Iris pigment epithelial cell (primary cell): ENCODE measurements at places on chromosomes 4 and X.

DNA sequence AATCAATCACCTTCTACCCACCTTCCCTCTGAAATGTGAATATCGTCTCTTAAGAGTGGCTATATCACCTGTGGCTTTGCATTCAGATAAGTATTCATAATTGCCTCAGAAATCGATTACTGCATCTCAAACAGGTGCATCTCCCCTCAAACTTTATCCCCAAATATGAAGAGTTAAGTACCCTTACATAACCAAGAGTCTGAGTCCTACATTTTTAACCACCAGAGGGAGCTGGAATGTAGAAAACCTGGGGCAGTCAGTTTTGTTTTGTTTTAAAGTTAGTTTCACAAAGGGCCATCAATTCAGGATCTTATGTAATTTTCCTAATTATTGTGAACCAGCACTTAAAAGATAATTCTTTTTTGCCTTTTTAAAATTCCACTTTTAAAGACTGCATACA is 5.7 kb downstream of the TCEANC start:
- peak; percentile 64 for DNase-seq

DNA sequence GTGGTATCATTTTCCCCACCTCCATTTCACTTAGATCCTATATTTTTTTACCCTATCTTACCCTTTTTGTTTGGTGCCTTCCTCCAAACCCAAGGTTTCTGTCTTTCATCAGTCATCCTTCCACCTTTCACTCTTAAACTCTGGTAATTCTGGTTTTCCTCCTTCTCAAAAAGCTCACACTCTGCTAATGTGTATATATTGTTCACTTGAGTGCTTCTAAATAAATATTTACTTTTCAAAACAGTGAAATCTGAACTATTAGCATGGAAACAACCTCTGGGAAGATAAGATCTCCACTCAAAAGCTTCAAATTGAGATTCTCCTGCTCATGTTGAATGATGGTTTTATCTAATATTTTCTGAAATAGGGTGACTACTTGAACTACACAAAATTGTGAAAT is 21.5 kb downstream of the XIAP start:
- DNase-seq = no peak

GRCh38 chr4:121873604-121874003 is 3.3 kb upstream of the BBS7 start:
- peak; percentile 5 for DNase-seq

DNA sequence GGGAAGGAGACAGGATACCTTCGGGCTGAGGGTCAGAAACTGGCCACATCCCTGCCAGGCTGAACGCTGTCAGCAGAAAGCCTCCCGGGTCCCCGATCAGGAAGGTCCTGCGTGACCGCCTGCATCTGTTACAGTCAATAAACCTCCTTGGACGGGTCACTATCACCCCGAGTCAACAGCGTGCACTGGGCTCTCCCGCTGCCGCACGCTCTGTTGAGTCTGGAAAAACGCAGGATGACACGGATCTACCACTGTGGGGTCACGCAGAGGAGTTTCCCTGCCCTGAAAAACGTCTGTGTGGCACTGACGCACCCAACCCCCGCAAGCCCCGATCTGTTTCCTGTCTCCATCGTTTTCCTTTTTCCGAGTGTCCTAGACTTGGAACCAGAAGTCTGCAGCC is 12.1 kb downstream of the PPP2R3B start:
- DNase-seq = peak; percentile 15

DNA sequence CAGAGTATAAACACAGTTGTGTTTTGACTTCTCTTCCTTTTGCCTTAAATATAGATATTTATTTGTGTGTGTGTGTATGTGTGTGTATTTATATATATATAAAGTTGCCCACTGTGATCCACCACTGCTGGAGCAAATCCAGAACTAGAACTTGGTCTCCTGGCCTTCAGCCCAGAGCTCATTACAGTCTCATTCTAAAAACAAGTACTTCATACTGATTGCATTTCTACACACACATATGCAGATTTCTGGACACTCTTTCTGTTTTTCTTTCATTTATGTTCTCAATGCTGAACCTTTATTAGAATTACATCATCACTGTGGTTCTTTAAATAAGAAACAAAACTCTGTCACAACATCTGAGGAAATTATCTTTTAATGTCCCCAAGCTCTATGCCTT is 381 bp downstream of the TXK start:
- peak; percentile 20 for DNase-seq

- DNase-seq = no peak
Observed at GRCh38 chr4:175805846-175806245, 6.2 kb downstream of the GPM6A start.

GRCh38 chrX:100478714-100479306 is 68.7 kb upstream of the PCDH19 start:
- no peak for DNase-seq

DNA sequence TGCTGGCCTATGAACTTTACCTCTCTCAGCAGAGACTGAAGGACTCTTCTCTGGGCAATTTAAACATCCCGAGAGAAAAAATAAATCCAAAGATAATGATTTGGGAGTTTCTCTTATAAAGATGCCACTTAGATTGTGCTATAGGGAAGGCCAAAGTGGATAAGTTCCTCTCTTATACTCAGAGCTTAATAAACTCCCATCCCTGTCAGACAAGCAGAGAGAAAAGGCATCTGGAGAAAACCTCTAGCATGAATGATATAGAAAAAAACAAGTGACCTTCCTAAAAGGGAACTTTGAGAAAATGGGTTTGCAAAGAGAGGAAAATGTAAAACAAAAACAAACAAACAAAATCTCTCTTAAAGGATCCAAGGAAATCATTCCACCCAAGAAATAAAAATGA is 199.4 kb downstream of the PALLD start:
- no peak for DNase-seq

GRCh38 chr4:29619168-29619567 is 1101.0 kb upstream of the PCDH7 start:
- DNase-seq = no peak

DNA sequence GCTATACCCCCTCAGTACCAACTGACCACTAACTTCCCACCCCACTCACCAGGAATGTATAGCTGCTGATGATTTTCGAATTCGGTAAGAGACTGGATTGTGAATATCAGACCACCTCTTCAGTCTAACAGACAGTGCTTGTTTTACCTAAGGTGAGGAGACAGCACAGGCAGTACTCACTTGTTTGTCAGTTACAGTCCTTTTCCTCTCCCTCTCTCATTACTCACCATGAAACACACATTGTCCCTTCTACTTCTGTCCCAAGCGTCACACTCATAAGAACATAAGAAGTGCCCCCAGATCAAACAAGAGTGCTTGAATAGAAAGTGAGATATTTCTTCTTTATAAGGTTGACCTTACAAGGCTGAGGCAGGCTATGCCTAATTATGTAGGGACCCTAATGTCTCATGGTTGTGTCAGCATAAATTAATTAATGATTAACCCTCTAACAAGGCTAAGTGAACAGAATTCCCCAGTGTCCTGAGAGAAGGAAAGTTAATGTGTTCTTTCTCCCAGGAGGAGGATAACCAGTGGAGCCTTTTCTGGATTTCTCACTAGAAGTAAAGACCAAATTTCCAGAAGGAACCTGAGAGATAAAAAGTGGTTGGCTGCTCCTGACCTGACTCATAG is 32.2 kb downstream of the ZCCHC12 start:
- no peak for DNase-seq

GRCh38 chrX:109577055-109577454 is 40.4 kb downstream of the NXT2 start:
- DNase-seq = no peak

GRCh38 chrX:80486299-80486698 is 66.1 kb downstream of the TENT5D start:
- no peak for DNase-seq

- DNase-seq = no peak
Observed at GRCh38 chr4:8898419-8898818, 26.8 kb upstream of the HMX1 start.

- DNase-seq = no peak
Observed at GRCh38 chr4:78205591-78205990, 148.5 kb downstream of the FRAS1 start.

DNA sequence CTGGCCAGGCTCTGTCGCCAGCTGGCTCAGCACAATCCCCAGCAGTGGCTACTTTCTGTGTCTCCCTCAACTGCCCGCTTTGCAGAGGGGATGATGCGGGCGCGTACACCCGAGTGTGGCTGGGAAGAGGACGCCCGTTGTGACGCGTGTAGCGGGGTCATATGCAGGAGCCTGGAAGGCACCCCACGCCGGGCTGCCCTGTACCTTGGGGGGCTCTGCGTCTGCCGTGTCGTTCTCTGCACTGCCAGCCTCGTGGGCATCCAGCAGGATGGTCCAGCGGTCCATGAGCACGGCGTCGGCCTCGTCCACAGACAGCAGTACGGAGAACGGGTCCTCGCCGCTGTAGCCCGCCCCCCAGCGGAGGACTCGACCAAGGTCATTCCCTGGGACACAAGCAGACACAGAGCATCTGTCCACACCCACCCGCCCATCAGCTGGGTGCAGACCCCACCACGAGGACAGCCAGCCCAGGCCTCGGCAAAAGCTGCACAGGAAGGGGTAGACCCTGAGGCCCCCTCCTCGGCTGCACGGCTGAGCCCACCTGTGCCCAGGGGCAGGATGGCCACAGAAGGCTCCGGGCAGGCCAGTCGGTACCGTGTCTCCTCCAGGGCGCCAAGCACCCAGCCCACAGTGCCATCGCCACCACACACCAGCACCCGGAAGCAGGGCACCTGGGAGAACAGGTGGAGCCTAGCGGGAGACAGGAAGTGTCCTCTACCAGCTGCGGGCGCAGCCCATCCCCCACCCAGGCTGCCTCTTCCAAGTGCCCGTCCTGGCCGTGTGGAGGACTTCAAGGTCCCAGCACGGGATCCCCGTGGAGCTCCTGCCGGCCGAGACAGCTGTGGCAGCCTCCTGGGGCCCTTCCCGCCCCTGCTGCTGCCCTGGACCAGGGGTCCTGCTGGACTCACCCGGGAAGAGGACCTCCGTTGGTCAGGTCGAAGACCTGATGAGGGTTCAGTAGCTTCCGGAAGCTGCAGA is 10.8 kb downstream of the DGKQ start:
- DNase-seq = no peak

GRCh38 chr4:164731827-164732474 is 22.0 kb upstream of the SMIM31 start:
- DNase-seq = peak; percentile 40

DNA sequence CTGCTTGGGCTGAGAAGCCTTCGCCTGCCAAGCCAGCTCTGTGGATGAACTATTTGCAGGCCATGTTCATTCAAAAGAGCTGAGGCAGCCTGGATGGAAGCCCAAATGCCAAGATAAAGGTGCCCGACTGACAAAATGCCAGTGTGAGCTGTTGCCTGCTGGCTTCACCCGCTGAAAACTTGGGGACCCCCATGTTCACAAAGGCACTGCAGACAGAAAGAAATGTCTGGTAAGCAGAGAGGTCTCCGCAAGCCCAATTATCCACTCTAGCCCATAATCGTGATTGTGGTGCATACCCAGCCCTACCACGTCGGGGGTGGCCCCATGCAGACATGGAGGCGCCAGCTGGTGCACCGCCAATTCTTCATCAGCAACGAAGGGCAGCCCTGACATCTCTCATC is 13.0 kb upstream of the SMIM20 start:
- no peak for DNase-seq

GRCh38 chr4:140116442-140117104 is 37.4 kb downstream of the MAML3 start:
- DNase-seq = peak; percentile 47

GRCh38 chr4:499567-499966 is 557 bp downstream of the PIGG start:
- DNase-seq = no peak

DNA sequence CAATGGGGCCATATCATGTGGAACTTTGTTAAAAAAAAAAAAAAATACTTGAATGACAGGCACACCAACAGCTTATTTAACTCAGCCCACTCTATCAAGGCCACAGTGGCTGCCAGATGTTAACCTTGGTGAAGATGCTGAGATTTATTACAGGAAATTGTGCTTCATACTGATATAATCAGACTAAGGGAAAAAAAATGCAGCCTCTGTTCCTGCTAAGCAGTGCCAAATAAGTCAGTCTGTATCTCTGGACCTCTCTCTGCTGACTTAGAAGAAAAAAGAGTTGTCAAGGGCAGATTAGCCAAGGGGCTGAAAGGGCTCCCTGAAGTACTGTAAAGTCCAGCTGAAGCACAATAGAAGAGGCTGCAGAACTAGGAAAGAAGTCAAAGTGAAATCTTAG is 677.7 kb upstream of the HTR2C start:
- no peak for DNase-seq

DNA sequence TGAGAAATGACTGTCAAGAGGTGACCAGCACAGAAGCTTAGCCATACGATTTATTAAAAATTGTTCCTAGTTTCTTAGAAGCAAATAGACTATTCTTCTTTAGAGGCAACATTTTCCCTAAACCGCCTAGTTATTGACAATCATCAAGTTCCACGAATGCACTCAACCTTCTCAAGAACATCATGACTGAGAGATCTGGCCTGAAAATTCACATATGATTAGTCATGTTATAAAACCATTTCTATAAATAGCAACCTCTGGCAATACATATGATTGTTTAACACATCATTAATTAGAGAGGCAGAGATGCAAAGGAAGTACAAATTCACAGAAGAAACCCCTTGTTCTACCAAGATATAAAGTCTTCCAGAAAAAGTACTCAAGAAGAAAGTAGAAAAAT is 6.7 kb downstream of the NUP62CL start:
- peak; percentile 1 for DNase-seq

DNA sequence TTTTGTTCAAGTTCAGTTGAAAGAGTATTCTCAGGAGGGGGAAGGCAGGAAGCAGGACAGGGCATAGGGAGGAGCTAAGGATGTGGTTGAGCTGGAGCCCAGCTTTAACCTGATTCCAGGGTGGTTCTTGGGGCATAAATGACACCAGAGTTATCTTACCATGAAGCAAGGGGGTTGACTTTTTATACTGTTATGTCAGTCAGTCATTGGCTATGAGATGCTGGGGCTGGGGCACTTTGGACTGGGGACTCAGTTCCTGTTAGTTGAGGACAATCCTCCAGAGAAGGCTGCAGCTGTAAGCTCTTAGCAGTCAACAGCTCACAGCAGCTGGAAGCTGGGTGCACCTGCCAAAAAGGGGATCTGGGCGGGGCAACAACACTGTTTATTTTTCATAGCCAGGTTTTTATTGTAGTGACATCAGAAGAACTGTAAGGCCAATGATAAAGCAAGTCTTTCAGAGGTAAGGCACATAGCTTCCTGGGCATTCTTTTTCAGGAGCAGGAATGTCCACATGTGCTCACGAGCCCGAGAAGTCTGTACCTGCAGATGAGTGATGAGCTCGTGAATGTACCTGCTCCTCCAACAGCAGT is 78.5 kb downstream of the MID1IP1 start:
- DNase-seq = no peak

- DNase-seq = no peak
Observed at GRCh38 chrX:63363788-63364187, 12.7 kb upstream of the SPIN4 start.

DNA sequence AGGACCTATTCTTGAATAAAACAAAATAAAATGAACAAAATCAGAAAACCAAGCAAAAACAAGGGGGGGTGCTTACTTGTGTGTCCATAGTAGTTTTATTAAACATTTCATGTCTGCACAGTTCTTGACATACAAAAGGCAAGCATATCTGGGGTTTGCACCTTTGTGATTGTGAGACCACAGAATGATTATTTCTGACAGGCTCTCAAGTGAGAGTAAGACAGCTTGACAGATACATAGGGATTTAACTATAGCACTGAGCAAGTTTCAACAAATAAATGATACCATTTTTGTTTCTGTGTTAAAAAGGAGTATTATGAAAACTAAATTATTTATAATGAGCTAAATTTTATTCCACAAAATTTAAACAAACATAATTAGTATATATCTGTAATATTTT is 712.0 kb upstream of the PCDH10 start:
- DNase-seq = no peak

- DNase-seq = no peak
Observed at GRCh38 chr4:165784672-165785071, 88.4 kb upstream of the TLL1 start.

GRCh38 chrX:153909024-153909979 is 4.8 kb downstream of the AVPR2 start:
- DNase-seq = no peak
